Fibroblast of gingiva (primary cell): ENCODE measurements at places on chromosomes 7 and 10.

GRCh38 chr7:52777051-52777822, 258.2 kb upstream of the POM121L12 start:
- DNase-seq, result no peak

GRCh38 chr10:46528171-46528671, 28.2 kb downstream of the GPRIN2 start:
- no peak for DNase-seq

GRCh38 chr10:83603708-83604107, 535.6 kb upstream of the GHITM start:
- DNase-seq, result no peak

DNA sequence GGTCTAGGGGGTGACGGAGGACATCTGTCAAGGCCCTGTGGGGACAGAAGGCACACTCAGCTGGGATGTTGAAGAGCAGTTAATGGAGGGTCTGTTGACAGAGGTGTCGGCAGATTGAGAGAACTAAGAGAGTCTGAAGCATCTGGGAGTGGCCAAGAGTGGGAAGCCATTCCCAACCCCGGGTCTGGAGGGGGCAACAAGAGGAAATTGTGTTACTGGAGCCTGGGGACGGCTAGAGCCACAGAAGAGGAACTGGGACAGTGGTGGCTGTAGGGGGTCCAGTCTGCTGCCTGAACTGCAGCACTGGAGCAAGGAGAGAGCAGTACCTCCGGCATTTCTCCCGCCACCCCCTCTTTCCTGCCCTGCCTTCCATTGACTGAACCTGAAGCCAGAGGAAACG, 136.6 kb downstream of the CHN2 start:
- no peak for DNase-seq

GRCh38 chr7:22863156-22863899, 40.7 kb upstream of the TOMM7 start:
- no peak for DNase-seq

- no peak for DNase-seq
Observed at GRCh38 chr7:54072710-54073109, 469.5 kb upstream of the VSTM2A start.

DNA sequence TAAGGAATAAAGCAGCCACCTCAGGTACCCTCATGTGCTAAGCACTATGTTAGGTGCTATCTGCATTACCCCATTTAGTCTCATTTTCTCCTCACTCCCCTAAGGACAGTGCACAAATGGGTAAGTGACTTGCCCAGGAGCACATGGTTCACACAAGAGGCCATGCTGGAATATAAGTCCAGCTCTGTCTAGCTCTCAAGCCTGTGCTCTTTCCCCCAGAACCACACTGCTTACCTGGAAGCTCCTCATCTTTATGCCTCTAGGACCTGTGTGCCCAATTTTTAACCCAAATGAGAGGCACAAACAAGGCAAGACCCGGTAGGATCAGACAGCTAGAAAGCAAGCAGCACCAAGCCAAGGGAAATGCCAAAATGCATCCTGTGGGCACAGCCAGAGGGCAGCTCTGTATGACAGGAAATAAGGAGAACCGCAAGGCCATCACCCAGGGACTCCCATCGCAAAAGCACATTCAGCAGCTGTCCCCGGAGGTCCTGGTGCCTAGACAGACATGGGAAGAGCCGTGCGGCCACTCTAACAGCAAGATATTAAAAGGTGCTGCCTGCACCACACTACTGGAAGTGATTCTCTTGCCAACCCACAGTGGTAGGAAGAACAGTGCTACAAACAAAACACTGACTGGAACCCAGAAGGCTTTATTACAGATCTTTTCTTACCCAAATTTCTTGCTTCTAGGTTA, 88.1 kb downstream of the GSAP start:
- peak; percentile 17 for DNase-seq

GRCh38 chr10:123157210-123157609, 3.0 kb downstream of the BUB3 start:
- DNase-seq, result peak; percentile 21

DNA sequence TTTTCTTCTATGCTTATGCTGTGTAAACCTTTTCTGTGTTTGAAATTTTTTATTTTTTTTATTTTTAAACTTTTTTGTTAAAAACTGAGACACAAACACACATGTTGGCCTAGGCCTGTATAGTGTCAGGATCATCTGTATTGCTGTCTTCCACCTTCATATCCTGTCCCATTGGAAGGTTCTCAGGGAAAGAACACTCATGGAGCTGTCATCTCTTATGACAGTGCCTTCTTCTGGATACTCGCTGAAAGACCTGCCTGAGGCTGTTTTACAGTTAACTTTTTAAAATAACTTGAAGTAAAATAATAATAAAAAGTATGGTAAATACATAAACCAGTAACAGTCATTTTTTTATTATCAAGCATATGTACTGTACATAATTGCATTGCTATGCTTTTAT, 34.1 kb downstream of the CREM start:
- DNase-seq, result no peak

- peak; percentile 29 for DNase-seq
Observed at GRCh38 chr7:150986099-150986512, 4.7 kb upstream of the NOS3 start.

- no peak for DNase-seq
Observed at GRCh38 chr10:23325132-23325531, 19.5 kb downstream of the C10orf67 start.

GRCh38 chr10:71611709-71612422, 107.7 kb downstream of the C10orf105 start:
- DNase-seq, result no peak

- DNase-seq, result no peak
Observed at GRCh38 chr7:118046801-118047200, 137.2 kb upstream of the LSM8 start.

DNA sequence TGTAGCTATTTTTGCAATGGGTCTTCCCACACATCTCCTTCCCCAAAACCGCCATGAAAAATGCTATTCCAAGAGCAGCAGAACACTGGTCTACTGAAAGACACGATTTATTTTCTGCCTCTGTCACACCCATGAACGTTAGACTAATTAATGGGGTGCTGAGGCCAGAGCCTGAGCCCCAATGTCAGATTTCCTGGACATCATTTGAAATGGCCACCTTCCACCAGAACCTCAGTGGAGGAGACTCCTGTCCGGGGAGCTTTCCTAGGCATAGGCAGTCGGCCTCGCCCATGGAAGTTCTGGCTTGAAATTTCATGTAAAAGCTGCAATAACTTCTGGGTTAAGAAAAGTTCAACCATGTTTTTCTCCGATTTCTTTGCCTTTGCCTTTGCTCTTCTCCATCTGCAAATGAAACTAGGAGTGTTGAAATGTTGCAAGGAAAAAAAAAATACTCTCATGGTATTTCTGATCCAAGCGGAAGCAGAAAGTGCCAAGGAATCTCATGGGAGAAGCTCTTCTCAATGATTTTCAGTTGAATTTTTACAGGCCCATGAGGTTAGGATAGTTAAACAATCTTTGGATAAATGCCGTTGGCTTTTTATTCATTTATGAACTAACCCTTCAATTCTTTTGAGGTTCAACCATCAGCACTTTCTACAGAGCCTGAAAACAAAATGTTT, 570.8 kb upstream of the MGMT start:
- DNase-seq, result no peak

GRCh38 chr10:28925121-28925663, 247.9 kb downstream of the BAMBI start:
- no peak for DNase-seq

- peak; percentile 25 for DNase-seq
Observed at GRCh38 chr10:49512121-49512809, 26.7 kb downstream of the ERCC6 start.

- DNase-seq, result no peak
Observed at GRCh38 chr10:129396021-129396722, 70.9 kb upstream of the MGMT start.

- DNase-seq, result peak; percentile 13
Observed at GRCh38 chr10:89861584-89862301, 160.4 kb downstream of the KIF20B start.

DNA sequence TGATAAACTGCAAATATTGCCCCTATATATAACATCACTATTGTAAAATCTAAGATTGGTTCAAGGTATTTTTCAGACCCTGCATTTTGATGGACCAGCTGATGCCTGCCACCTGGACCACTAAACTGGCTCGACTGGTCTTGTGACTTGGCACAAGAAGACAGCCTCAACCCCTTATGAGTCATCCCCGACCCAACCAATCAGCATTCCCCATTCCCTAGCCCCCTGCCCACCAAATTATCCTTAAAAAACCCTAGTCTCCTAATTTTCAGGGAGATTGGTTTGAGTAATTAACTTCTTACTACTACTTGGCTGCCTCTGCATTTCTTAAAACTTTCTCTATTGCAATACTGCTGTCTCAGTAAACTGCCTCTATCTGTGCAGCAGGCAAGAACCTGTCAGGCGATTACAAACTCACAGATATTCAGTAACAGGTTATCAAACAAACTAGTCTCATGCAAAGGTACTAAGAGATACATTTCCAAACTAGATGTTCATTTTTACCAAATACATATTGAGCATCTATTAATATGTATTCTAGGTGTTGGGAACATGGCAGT, 5.5 kb downstream of the CCDC186 start:
- no peak for DNase-seq

- no peak for DNase-seq
Observed at GRCh38 chr10:6907877-6908530, 327.9 kb upstream of the PRKCQ start.

DNA sequence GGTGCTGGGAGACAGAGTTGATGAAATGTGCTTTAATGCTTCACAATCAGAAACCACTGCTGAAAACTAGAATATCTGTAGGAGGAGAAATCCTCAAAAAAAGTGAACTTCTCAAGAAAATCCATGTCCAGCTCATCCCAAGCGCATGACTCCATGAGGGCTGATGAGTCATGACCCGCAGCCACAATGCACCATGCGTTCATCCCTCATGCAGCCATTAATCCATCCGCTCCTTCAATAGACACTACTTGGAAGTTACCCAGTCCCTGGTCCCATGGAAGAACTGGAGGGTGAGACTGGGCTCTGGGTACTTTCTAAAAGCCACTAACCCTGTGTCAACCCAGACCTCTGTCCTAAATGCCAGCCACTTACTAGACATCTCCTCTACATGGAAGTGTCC, 24.4 kb downstream of the TMEM273 start:
- DNase-seq, result no peak

DNA sequence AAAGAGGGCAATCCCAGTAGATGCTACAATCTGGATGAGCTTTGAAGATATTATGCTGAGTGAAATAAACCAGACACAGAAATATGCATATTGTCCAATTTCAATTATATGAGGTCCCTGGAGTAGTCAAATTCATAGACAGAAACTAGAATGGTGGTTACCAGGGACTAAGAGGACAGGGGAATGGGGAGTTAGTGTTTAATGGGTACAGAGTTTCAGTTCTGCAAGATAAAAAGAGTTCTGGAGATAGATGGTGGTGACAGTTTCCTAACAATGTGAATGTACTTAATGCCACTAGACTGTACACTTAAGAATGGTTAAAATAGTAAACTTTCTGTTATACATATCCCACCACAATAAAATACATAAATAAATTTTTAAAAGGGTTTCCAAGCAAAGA, 236.6 kb downstream of the ELMO1 start:
- DNase-seq, result no peak
